ENCODE measurements at places on chromosomes 2 and 18.

DNA sequence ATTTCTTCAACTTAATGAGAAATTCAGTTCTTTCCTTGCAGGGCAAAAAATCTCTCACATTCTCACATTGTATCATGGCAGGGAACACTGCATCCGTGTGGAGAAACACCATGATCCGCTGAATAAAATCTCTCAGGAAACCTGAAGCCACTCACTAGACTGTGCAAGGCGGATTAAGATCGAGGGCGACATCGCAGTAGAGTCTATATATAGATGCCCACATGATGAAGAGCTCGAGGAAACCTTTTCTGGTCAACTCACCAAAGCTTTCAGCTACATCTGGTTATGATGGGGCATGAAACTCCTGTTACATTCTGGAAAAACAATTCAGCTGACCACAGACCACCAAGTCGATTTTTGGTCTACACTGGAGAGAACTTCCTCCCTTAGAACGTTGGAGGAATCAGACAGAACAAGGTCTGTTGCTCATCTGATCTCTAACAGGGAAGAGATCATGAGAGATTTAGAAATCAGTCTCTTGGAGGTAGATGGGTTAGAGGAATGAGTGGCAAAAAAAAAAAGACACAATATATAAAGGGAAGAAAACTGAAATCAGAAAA, 162.9 kb upstream of the ZNF516 start:
- DNase-seq, result no peak

DNA sequence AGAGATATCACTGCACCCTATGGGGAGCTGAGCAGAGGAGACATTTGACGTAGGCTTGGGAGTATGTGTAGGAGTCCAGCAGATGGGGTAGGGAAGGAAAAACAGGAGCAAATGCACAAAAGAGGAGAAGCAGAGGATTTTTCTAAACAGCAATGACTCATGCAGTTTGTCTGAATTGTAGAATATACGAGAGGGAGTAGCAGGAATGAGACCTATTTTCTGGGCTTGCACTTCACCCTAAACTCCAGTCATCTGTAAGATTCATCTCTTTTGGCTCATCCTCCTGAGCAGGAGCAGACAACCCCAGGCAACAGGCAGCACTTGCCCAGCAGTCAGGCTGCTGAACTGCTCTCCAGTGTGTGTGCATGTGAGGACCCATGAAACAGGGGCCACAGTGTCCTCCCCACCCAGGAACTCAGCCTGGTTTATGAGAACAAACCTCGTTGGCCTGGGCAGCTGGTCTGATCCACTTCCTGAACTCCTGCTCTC, 100.2 kb upstream of the CDC42EP3 start:
- DNase-seq, result no peak

GRCh38 chr18:62381373-62381772, 56.3 kb downstream of the TNFRSF11A start:
- no peak for DNase-seq

DNA sequence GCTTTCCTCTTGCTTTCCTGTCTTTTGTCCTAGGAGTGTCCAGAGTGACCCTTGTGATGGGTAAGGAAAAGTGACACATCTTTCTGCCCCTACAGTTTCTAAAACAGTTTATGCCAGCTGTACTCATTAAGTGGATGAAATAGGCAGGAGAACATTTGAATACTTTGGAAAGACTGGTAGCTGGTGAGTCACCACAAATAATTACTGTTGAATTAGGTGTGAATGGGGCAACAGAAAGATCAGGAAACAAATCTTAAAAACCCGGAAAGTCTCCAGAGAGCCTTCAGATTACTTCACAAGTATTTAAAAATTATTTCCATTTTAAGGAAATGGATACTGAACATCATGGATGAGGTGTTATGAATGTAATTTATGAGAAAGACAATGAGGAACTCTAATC, 278.5 kb downstream of the CLIP4 start:
- no peak for DNase-seq

DNA sequence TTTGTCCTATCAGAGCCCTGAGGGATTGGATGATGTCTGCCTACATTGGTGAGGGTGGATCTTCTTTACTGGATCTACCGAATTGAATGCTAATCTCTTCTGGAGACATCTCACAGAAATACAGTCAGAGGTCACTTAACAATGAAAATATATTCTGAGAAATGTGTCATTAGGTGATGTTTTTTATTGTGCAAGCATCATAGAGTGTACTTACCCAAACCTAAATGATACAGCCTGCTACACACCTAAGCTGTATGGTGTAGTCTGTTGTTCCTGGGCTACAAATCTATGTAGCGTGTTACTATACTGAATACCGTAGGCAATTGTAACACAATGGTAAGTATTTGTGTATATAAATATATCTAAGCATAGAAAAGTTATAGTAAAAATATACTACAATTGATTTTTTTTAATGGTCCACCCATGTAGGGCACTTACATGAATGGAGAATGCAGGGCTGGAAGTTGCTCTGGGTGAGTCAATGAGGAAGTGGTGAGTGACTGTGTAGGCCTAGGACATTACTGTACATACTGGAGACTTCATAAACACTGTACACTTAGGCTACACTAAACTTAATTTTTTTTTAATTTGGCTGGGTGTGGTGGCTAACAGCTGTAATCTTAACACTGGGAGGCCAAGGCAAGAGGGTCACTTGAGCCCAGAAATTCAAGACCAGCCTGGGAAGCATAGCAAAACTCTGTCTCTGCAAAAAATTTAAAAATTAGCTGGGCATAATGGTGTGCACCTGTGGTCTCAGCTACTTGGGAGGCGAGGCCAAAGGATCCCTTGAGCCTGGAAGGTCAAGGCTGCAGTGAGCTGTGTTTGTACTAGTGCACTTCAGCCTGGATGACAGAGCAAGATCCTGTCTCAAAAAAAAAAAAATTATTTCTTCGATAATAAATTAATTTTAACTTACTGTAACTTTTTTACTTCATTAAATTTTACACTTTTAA, 226.3 kb upstream of the UBE2E3 start:
- DNase-seq, result no peak

GRCh38 chr2:200667413-200667812, 81.6 kb downstream of the AOX1 start:
- no peak for DNase-seq

GRCh38 chr2:10504370-10504993, 56.4 kb upstream of the ODC1 start:
- no peak for DNase-seq

DNA sequence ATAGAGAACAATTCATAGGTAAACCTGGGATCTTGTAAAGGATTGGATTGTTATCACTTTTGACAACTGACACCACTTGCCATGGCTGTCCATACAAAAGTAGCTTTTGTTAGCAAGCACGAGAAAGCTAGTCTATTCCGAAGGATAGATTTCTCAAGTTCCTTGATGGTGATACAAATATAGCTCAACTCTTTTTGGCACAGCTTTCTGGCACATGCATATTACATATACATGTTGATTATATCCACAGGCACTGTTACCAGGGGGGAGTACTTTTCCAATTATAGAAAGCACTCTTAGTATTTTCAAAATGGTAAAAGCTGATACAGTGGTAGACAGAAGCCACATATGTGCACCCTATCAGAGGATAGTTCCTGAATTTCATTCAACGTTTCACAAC, 168.9 kb downstream of the UPP2 start:
- no peak for DNase-seq

DNA sequence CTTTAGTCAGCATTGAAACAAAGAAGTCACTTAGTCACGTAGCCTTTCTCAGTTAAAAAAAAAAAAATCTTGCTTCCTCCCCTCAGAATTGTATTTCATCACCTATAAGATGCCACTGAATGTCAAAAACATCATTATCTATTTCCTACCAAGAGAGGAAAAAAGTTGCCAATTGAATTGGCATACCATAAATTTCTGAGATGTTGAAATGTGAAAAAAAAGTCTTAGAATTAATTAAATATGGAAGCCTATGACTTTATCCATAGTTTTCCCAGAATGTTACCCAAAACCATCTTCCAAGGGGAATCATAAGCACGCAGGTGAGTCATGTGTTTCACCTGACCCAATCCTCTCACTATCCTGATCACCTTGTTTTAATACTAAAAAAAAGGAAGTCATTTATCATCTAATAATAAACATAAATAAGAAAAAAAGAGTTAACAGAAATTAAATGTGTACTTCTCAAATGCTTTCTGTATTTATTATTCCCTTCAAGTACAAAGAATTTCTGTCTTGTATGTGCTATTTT, 205.7 kb downstream of the TCF4 start:
- DNase-seq, result no peak

- DNase-seq, result no peak
Measured at GRCh38 chr2:230796280-230796862, 68.4 kb upstream of the ITM2C start.

DNA sequence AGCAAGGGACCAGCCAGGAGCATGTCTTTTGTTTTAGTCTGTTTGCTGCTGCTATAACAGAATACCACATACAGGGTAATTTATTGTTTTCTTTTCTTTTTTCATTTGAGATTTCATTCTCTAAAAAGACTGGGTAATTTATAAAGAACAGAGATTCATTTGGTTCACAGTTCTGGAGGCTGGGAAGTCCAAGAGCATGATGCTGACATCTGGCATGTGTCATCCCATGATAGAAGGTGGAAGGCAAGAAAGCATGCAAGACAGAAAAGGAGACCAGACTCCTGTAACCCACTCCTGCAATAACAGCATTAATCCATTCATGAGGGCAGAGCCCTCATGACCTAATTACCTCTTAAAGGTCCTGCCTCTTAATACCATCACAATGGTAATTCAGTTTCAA, 14.8 kb downstream of the SGO2 start:
- no peak for DNase-seq

- no peak for DNase-seq
Measured at GRCh38 chr18:78612318-78612717, 367.3 kb upstream of the SALL3 start.

- no peak for DNase-seq
Measured at GRCh38 chr2:2662847-2663356, 331.8 kb upstream of the MYT1L start.

DNA sequence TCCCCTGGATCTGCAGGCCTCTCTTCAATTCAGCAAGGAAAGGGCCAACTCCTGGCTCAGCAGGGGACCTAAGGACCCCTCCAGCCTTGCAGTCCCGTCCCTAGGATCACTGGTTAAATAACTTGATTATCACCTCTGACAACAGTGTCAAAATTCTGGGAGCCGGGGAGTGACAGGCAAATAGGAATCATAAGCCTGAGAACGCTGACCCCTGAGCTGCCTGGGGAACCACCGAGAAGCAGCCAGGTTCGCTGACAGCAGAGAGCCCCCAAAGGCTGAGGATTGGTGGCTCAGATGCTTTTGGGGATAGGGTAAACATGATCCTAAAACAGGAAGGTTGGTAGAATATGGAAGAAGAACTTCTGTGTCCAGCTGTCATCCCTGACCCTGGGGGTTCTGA, 17.5 kb upstream of the TNS1 start:
- no peak for DNase-seq

DNA sequence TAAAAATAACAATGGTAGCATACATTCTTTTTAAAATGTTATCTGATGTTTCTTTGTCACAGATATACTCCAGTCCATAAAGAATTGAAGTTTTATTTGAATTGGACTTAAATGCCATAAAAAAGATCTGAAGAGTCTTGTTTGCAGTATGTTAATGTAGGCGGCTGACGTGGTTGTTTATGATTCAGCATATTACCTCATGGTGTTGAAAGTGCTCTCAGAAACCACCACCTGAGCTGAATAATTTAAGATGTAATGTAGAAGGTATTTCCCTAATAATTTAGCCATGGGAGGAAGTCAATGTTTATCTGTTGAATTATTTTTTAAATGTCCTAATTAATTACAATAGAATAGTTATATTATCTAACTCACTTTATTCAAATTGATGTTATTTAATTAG, 58.6 kb upstream of the CHN1 start:
- no peak for DNase-seq

Measured in activated T-cell treated with anti-CD3 and anti-CD28 coated beads for 4 hours (primary cell).